Kidney tubule cell (primary cell): ENCODE measurements at places on chromosomes 3 and 15.

GRCh38 chr3:95670765-95671164 lies 1143.6 kb upstream of the EPHA6 start:
- DNase-seq: no peak

- no peak for DNase-seq
Measured at GRCh38 chr3:45776611-45777010, 19.7 kb downstream of the SLC6A20 start.

- DNase-seq: no peak
Measured at GRCh38 chr15:100385300-100386050, 43.7 kb upstream of the ADAMTS17 start.

- DNase-seq: no peak
Measured at GRCh38 chr15:78350058-78350457, 9.9 kb downstream of the CRABP1 start.

DNA sequence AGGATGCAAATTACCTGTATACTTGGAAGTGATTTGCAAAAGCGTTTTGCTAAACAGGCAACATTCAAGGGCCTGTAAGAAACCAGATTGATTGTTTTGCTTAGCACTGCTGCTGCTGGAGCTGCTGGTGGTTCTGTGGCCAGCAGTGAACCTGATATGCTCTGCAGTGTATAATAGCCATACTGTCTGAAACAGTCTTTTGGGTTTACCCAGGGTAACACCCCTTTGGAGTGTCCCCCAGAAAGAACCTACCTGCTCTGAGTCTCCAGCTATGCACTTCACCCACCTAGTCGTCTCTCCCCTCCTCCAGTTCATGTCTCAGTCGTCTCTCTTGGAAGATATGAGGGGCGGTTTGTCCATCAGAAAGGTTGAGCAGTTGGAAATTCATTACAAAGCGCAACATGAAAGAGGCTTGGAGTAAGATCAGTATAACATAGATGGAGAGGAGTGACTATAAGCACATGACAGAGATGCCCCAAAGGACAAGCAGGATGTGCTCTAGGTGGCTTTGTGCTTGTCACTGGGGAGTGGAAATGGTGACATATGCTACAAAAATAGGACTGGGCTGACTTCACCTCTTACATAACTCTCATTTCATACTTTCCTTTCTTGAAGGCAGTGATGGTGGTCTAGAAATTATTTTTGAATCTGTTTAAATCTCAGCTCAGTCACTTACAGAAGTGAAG lies 3.8 kb downstream of the MKRN2 start:
- no peak for DNase-seq

DNA sequence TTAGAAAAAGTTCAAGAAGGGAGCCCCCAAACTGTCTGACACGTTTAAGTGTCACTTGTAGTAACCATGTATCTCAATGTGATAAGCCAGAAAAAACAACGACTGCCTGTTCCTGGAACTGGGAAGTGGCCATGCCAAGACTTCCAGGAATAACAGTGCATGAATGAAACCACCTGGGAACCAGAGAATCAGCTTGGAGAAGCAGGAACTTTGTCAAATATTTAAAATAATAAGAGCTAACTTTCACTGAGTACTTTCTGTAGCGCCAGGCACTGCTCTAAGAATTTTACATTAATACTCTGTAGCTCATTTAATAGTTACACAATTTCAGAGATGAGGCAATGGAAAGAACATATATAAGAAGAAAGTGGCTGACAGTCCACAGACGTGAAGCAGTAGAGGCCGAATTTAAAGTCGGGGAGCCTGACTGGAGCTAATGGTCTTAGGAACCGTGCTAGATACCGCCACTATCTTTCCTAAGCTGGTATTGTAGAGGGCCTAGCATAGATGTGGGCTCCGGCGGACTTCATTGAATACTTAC lies 876 bp downstream of the PLSCR1 start:
- peak; percentile 18 for DNase-seq

GRCh38 chr3:57948781-57949242 lies 59.4 kb upstream of the FLNB start:
- DNase-seq: no peak
